ENCODE measurements at places on chromosomes 12 and 14.
A peak's percentile ranks its signal among the peaks of the same experiment; 100 is the strongest.

- DNase-seq = no peak
Observed at GRCh38 chr12:45314770-45315169, 98.9 kb downstream of the ANO6 start.

GRCh38 chr14:69629225-69630127, 18.1 kb downstream of the SUSD6 start:
- DNase-seq = no peak

DNA sequence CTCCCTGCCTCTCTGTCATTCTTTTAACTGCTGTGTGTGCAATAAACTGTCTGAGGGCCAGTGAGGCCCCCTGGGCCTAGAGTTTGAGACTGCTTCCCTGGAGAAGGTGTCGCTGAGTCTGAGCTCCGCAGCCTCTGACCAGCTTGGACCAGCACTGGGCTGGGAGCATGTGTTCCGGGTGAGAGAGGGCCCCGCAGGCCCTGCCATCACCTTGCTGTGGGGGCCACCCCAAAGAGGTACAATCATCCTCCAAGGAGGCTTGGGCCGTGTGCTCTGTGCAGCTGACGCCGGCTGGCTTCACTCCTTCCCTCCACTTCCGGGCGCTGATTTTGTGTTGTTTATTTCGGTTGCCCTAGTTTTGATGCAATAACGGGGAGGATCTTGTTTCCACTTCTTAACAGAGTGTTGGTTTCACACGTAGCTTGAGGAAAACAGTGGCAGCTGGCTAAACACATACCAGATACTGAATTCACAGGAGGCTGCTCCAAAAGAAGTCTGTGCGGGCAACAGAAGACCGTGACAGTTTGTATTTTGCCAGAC, 121.6 kb downstream of the TMEM132C start:
- DNase-seq = no peak

- no peak for DNase-seq
Observed at GRCh38 chr14:104705340-104706047, 16.1 kb downstream of the INF2 start.

DNA sequence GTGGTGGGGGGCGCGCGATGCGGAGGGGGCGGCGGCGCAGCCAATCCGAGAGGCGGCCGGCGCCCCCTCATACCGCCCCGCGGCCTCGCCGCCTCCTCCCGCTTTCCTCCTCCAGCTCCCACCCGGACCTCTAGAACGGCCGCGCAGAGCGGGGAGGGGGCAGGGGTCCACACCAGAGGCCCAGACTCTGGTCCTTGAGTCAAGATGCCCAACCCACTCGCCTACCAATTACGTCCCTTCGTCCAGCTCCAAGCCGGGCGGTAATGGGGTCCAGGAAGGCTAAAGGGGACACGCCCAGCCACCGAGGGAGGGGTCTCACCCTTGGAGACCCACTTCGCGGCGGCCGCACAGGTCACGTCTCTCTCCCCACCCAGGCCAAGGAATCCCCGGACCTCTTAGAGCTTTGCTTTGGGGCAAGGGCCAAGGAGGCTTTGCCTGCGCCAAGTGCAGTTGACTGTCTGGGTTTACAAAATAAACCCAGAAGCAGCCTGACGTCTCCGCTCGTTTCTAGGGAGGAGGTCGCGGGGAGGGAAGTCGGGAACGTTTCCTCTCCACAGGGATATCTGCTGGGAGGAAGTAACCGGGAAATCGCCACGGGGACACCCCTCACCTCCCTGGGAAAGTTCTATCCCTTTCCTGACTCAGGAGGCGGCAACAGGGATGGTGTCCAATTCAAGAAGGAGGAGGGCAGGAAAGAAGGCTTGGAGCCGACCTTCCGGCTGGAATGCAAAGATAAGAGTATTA, 394 bp upstream of the AMIGO2 start:
- DNase-seq = no peak

DNA sequence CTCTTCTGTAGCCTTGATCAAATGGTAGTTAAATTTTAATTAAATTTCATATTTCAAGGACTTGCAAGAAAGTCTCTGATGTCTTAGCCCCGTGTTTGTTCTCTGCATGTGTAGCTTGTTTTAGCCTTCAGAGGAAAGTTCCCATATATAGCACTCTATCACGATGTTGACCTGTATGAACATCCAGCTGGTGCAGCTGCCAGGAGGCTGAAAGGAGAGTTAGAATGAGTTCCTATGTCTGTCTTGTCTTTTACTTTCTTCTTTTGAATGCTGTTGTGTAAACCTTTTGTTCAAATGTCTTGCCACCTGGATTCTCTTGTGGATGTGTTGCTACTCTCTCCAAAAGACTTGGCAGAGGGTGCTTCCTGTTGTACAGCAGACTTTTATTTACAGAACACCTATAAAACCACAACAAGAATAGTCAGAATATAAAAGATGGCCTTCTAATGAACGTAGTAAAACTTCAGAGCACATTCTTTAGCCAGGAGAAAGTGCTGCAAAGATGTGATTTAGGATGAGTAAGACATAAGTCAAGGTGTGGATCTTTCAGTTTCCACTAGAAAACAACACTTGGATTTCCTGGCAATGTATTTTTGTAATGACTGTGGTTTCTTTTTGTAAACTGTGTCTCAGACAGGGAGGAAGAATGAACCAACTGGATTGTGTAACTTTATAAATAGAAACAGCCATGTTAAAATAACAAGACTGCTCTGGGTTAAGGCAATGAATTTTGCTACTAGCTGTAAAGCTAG, 17.2 kb downstream of the NAV3 start:
- DNase-seq = peak; percentile 88

DNA sequence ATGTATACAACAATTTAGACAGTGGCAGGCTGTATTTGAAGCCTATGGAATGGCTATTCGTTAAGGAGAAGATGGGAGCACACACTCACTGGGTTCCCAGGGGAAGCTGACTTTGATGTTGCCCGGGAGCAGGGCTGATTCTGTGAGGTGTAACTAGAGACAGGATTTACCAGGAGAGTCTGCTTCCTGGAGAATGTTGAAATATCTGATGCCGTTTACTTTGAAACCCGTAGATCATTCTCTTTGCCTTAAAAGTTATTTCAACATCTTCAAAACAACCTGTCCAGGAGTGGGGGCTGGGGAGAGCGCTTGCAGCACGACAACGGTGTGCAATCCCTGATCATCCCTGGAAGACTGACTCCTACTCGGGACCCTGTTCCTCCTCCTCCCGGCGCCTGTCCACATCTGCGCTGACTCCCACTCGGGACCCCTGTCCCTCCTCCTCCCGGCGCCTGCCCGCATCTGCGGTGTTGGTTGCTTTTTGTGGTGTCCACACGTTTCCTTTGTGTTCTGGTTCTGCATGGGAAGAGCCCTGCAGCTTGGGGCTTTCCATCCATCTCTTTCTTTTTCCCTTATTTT, 72.6 kb downstream of the AACS start:
- no peak for DNase-seq

GRCh38 chr12:66144791-66145754, 14.5 kb upstream of the LLPH start:
- DNase-seq = peak; percentile 66

- DNase-seq = no peak
Observed at GRCh38 chr14:95256776-95257060, 63.0 kb downstream of the CLMN start.

DNA sequence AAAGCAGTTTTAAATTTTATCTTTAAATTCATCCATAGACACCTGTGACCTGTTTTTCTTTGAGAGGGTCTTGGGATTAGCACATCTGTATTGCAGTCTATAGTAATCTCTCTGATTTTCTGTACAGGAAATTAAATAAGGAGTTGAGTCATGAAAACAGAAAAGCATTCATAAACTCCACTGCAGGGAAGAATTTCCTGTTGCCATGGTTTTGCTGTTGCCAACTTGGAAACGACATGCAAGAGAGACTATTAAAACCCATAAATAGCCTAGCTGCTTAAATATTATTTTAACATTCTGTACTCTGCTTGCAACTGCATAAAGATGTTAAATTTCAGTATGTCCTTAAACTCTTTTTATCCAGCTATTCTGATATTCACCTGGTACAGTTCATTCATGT, 281.0 kb upstream of the RGS6 start:
- DNase-seq = no peak

DNA sequence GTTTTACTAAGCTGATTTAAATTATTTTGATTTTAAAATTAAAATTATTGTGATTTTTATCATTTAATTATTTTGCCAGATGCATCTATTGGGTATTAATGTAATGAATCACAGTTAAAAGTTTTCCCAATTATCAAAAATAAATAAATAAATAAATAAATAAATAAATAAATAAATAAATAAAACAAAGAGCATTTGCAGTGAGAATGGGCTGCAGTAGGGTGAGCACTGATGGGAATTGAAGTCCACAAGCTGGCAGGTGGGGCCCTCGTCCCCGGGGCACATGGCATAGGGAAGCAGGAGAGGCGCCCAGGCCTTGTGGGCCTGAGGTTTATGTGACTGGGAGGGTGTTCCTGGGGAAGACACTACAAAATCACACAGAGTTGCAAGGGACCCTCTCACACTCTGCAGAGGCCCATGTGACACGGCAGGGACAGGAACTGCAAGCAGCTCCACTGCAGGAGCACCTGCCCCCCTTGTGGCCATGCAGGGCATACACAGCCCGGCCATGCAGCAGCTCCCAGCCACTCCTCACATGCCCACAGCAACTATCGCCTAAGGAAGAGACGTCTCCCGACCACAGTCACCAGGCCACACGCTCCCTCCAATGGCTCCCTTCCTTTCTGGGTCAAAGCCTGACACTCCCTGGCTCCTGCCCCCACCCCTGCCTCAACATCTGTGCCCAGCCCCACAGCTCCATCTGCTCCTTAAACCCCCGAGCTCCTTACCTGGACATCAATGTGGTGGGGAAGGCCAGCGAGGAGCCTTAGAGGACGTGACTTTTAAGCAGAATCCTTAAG, 256.3 kb upstream of the SFSWAP start:
- no peak for DNase-seq

GRCh38 chr12:65643595-65644386, 180.5 kb upstream of the HMGA2 start:
- no peak for DNase-seq

DNA sequence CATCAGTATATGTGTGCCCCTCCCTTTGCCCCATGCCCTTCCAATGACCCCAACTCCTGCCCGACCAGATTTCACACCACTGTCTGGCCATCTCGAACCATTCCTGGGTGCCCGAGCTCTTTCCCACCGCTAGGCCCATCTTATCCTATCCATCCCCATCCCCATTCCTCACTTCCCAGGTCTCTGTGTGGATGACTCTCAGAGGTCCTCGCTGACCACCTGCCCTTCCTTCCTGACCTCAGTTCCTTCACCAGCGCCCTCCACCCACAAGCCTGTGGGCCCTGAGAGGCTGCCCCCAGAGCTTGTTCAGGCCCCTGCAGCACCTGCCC, 49.1 kb downstream of the CYP46A1 start:
- DNase-seq = no peak

- DNase-seq = no peak
Observed at GRCh38 chr12:62252576-62252975, 7.6 kb upstream of the USP15 start.

- no peak for DNase-seq
Observed at GRCh38 chr12:106753526-106753925, 21.0 kb upstream of the RIC8B start.

DNA sequence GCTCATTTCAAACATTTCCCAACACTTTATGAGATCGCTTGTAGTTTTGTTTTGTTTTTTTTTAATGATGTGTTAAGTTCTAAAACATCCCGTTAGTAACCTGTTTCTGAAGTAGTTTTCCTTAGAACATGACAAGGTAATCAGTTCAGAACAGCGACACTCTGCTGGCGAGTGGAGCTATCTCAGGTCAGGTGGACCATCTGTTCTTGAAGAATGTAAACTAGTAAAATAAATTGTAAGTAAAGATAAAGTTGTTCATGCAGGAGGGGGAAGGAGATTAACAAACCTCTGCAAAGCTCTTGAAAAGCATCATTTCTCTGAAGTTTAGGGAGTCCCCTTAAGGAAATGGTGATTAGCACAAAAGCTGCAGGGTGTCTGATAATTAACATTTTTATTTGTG, 71.9 kb upstream of the DACT1 start:
- DNase-seq = peak; percentile 53

DNA sequence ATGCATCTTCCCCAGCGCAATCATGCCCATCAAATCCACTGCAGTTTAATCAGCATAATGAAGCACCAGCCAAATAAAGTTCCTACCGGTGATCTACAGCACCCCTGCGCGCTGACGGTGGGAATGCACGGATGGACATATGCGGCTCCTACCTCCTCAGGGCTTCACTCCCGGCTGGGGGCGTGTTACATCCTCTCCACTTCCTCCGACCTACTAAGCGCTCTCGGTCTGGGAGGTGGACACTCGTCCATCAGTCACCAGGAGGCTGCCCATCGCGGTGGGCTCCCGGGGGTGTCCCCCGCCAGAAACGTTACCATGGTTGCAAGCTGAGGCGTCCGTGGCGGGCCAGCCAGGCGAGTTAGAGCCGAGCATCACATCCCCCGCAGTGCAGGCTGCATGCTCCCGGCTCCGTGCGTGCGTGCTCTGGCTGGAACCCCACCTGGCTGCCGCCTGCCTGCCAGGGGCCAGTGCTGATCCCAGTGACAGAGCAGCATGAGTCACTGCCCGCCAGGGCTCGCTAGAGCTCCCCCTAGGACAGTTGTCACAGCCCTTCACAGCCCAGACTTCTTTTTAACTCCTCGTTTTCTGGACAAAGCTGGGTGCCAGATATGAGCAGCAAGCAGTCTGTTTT, 73.0 kb downstream of the CIT start:
- no peak for DNase-seq

DNA sequence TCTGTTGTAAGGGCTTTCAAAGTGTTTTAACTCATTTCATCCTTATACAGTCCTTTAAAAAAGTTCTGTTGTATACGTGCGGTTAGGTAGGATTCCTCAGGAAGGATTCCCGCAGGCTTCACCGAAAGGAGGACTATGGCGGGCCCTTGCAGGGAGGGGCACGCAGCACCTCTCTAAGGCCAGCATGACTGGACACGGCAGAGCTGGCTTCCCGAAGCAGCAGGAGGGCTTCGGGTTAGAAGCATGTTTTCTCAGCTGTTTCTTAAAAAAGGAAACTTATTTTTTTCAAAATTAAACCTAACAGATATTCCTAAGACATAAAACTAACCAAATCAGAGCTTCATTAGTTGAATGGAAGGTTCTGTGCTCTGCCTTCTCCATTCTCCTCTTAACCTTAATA, 21.3 kb downstream of the IQSEC3 start:
- no peak for DNase-seq

DNA sequence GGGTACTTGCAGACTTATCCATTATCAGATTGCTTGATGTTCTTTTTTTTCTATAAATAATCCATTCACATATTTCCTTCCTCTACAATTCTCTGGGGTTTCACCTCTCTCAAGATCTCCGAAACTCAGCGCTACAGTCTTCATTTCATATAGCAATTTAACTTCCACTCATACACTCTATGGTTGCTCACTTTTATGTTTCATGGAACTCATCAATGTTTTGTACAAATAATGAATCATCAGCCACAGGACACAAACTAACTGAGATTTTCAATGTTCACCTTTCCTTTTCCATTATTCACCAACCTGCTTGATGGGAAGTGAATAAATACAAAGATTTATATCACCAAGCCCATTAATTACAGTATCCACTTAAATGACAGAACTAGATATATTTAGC, 534.7 kb downstream of the LRFN5 start:
- no peak for DNase-seq
